ENCODE measurements at places on chromosomes 5 and 9.

DNA sequence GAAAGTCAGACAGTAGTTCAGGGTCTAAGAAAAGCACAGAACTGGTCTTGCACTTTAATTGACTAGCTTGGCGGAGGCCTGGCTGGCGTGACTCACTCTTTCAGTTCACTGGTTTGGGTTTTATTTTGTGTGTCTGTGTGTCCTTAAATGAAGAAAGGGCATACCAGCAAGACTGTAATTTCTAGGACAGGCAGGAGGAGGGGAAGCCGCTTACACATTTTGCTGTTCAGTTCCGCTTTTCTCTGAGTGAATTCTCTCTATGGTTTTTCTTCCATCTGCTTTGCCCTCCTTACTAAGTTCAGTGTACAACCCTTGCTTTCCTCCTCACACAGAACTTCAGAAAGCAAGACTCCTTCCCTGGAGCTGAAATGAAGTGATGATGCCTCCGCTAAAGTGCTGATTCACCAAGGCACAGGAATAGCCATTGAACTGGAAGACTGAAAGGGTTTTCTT is 150.8 kb downstream of the MEF2C start:
- DNase-seq, result no peak

GRCh38 chr9:116331241-116331640 is 177.7 kb downstream of the PAPPA start:
- no peak for DNase-seq

- no peak for DNase-seq
Observed at GRCh38 chr5:60483050-60483449, 216.9 kb downstream of the DEPDC1B start.

GRCh38 chr5:113450462-113450861 is 15.7 kb upstream of the TSSK1B start:
- no peak for DNase-seq
